ENCODE measurements at places on chromosomes 11 and 22. TPM values are rescaled to one million over a fixed set of nuclear protein-coding genes. Genes with fewer than 3 reads are reported as not detected.

The TSGA10IP gene
- total RNA-seq: not detected

The TPH1 gene
- not detected for total RNA-seq

The ARL2 gene
- 73.7 TPM for total RNA-seq

The SHISAL1 gene
- total RNA-seq: 3.9 TPM

The PGR gene
- under 0.01 TPM for total RNA-seq

The MN1 gene
- total RNA-seq: 1.8 TPM

The ARAP1 gene
- 154 TPM for total RNA-seq

The PANX1 gene
- total RNA-seq: 119 TPM

The CLMP gene
- 111 TPM for total RNA-seq

The MS4A3 gene
- total RNA-seq: not detected

The ADM2 gene
- total RNA-seq: 6.5 TPM

The SLC22A25 gene
- not detected for total RNA-seq

The OMP gene
- 1.2 TPM for total RNA-seq

The FGF3 gene
- not detected for total RNA-seq

The PGA5 gene
- not detected for total RNA-seq

The ZP1 gene
- total RNA-seq: 0.60 TPM

The RASGRP2 gene
- 0.09 TPM for total RNA-seq

The TRIM49 gene
- total RNA-seq: not detected

The APOA5 gene
- total RNA-seq: not detected

The UBASH3B gene
- total RNA-seq: 19.0 TPM

The DEFB131B gene
- not detected for total RNA-seq

The ANO1 gene
- total RNA-seq: not detected

The WNT7B gene
- under 0.01 TPM for total RNA-seq

The MFRP gene
- total RNA-seq: not detected

The SEPTIN3 gene
- 0.30 TPM for total RNA-seq

The SCARF2 gene
- total RNA-seq: 72.7 TPM

The SMTN gene
- total RNA-seq: 222 TPM

All from smooth muscle cell of the umbilical artery (primary cell).